ENCODE measurements at places on chromosomes 1 and 21.

GRCh38 chr1:67339623-67340343 is 32.1 kb downstream of the IL12RB2 start:
- DNase-seq, result no peak

- DNase-seq, result no peak
Measured at GRCh38 chr1:117782056-117782455, 147.4 kb downstream of the GDAP2 start.

GRCh38 chr1:196774603-196775002 is at the start of gene CFHR3:
TSS of gene CFHR3 (plus strand) at chr1:196774840. CDS start at chr1:196774887, 47 bp downstream.
- no peak for DNase-seq

DNA sequence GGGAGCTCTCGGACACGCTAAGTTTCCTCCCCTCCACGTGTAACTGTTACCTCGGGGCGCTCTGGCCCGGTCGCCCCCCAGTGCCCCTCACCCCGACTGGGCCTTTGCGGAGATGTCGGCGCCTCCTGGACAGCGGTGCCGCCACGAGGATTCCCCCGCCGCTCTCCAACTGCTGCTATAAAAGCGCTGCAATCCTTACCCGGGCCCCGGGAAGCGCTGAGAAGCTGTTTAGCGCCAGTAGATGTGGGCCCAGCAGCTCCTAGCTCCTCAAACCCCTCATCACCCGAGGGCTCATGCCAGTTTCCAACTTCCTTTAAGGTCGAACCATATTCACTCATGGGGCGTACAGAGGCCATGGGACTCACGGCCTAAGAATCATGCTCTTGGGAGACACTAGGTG is 361 bp upstream of the LMX1A start:
- no peak for DNase-seq

- DNase-seq, result no peak
Measured at GRCh38 chr1:113053344-113054126, 19.5 kb upstream of the LRIG2 start.

DNA sequence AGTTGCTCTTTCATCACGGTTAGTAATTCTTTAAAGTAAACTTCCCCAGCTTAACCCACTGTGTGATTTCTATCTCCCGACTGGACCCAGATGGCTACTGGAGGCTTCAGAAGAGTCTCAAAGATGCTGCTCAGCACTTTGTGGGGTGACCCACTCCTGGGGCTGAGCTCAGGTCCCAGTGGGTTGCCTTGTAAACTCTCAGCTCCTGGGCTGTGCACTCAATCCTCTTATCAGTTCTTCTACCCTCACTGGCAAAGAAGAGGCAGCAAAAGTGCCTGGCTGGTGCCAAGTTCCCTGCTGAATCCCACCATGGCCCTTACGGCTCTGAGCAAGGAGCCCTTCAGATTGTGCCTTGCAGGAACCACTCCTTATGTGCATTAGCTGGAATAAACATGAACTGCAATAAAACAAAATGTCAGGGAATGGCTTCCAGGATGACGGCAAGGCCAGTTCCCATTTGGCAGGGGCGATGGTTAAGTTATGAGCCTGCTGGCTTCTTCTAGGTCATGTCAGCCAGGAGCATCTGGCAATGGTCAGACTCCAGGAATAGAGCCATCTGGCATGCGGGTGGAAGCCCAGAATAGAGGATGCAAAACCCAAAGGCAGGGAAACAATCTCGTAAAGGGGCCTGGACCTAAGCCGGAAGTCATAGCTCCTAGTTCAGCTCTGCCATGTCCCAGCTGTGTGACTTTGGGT is 6.8 kb downstream of the MYOC start:
- no peak for DNase-seq

GRCh38 chr1:70778056-70778762 is 269.4 kb downstream of the PTGER3 start:
- no peak for DNase-seq

DNA sequence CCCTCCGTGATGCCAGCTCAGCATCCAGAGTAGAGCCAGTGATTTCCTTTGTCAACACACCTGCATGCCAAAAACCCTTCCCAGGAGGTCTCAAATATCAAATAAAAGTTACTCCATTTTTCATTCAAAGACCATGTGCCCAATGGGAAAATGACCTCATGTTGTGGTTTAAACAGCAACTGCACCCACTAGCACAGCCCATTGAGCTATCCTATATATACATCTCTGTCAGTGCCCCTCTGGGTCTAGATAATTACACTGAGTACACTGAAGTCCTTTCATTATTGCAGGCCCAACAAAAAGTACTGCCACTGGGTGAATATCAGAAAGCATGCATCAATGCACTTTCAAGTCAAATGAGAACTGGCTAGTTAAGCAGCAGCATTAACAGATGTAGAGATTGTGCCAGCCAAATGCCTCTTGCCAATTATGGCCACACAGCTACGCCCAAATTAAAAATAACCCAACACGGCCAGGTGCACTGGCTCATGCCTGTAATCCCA is 117.7 kb downstream of the SLC45A1 start:
- no peak for DNase-seq

DNA sequence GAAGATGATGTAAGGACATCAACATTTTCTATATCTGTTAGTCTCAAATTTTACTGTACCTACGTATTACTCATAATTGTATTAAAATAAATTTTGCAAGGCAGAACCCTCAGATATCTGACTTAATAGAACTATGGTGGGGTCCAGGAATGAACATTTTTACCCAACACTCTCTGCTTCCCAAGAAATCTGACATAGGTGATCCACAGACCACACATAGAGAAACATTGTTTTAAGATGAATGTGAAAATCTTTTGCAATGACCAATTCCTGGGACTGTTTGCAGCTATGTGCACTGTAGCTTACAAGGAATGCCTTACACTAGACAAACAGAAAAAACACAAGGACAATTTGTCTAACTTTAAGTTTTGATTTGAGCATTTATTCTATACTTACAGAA is 645.6 kb upstream of the ADGRL2 start:
- no peak for DNase-seq

DNA sequence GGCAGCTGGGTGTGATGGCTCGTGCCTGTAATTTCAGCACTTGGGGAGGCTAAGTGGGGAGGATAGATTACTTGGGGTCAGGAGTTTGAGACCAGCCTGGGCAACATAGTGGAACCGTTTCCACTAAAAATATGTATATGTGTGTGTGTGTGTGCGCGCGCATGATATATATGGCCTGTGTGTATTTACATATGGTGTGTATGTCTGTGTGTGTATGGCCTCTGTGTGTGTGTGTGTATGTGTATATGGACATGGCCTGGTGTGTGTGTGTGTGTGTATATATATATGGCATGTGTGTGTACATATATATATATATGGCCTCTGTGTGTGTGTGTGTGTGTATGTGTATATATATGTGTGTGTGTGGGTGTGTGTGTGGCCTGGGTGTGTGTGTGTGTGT is 16.0 kb upstream of the SLC2A7 start:
- no peak for DNase-seq

DNA sequence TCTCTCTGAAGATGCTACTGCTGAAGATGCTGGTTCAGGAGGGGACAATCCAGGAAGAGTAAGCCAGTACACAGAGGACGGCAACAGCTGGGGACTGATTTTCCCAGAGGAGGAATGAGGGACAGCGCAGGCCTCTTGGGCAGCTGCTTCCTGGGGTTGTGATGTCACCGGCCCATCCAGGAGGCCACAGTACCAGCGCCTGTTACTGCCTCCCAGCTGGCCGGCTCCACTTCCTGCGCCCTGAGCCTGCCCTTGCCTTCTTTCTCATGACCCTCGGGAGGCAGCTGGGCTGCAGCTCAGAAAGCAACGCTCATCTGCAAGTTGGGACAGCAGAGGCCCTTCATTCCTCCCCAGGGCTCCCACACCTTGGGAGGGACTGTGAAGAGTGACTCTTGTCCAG is 21.9 kb upstream of the ID3 start:
- DNase-seq, result no peak

- peak; percentile 91 for DNase-seq
Measured at GRCh38 chr1:30379684-30380624, 343.4 kb downstream of the MATN1 start.

DNA sequence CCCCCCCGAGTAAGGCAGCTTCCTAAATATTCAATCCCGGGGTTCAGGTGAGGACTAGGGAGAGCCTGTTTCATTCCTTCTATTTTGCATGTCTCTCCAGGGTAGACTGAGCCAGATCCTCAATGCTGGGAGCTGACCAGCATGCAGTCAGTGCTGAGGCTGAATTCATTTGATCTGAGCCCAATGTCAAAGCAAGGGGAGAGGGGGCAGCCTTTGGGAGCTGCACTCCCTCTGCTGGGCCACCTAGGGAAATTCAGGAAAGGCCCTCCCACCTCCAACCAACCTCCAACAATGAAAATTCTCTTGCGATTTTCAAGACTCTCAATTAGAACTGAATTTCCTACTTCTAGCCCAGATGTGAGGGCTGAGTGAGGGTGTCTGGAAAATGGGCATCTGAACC is 371.2 kb downstream of the NPHP4 start:
- DNase-seq, result no peak

DNA sequence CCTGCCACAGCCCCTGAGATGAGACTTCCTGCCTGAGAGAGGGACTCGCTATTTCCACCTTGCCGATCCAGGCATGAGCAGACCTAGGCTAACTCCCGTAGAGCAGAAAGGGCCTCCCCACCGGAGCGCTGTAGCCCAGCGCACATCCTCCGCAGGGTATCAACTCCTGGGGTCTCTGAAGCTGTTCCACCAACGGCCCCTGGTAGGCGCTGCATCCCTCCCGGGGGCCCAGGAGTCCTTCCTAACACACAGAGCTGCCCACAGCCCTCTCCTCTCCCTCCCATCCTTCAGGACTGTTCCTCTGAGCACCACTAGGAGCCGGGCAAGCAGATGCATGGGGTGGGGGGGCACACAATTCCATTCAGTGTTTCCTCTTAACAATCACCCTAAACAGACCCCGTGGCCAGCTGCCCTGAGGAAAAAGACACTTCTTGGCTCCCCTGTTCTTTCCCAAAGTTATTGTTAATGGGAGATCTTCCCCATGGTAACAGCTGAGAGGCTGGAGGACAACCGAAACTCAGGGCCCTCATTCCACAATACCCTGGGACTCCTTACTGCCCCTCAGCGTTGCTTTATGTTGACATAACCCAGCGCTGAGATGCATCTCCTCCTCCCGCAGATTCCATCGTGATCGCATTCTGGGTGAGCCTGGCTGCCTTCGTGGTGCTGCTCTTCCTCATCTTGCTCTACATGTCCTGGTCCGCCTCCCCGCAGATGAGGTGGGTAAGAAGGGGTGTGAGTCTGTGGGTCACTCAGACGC is 7.5 kb downstream of the MRAP start:
- no peak for DNase-seq

- DNase-seq, result peak; percentile 21
Measured at GRCh38 chr1:241411056-241411775, 54.2 kb upstream of the RGS7 start.

DNA sequence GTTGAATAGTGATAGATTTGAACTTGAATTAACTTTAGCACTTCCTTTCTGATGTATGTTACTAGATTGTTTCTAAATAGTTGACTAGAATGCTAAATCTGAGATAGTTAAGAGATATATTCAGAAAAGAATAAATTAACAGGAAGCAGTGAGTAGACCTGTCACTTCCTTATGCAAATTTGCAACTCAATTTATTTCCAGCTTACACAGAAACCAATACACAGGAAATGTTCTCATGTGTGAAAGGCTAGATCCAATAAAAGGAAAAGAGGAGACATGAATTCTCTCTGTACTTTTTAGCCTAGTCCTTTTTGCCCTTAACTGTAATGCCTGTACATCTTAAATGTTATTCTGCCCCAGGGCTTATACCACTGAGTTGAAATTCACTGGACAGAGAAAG is 522.3 kb downstream of the COL11A1 start:
- no peak for DNase-seq

DNA sequence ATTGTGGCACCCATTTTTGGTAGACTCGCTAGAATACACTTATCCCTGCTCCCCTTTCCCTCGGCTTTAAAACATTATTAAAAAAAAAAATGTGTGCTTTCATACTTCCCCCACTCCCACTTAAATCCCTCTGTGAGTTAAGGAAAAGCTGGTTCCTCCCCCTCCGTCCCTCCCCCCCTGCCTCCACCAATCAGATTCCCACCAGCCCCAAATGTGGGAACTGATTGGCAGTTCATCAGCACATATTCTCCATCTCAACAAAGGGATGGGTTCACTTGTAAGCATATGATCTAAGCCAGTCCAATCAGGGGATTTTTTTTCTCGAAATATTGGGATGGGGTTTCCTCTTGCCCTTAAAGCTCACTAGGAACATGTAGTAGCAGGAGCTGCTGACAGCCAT is 10.8 kb upstream of the FYB2 start:
- no peak for DNase-seq

GRCh38 chr1:188423073-188423472 is 1594.3 kb downstream of the PLA2G4A start:
- DNase-seq, result no peak

DNA sequence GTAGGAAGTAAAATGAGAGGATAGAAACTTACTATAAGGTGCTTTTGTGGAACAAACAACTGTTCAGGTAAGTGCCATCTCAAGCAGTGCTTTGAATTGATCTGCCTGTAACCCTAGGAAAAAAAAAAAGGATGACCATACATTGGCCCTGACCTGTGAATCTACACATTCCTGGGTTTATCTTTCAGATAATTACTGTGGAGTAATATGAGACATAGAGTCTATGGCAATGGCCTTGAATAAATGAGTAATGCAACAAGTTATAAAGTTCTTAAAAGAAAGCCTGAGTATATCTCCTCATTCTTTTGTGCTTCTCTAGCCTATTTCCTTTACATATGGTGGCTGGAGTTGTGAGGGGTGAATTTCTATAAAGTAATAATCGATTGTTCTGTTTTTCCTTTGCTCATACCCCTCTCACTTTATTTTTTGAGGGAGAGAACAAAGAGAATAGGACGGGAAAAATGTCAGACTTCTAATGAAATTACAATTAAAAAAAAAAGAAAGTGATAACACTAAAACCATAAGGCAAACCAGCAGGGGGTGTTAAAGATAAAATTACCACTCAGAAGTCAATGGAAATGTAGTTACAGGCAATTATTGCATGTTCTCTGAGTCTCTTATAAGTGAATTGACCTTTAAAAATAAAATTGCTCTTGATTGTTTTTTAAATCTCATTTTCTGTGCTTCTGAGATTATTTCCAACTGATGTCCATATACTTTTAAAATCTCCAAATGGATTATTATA is 12.4 kb upstream of the ATP1A1 start:
- DNase-seq, result no peak

- DNase-seq, result peak; percentile 92
Measured at GRCh38 chr21:34603002-34603709, 11.8 kb downstream of the RCAN1 start.

DNA sequence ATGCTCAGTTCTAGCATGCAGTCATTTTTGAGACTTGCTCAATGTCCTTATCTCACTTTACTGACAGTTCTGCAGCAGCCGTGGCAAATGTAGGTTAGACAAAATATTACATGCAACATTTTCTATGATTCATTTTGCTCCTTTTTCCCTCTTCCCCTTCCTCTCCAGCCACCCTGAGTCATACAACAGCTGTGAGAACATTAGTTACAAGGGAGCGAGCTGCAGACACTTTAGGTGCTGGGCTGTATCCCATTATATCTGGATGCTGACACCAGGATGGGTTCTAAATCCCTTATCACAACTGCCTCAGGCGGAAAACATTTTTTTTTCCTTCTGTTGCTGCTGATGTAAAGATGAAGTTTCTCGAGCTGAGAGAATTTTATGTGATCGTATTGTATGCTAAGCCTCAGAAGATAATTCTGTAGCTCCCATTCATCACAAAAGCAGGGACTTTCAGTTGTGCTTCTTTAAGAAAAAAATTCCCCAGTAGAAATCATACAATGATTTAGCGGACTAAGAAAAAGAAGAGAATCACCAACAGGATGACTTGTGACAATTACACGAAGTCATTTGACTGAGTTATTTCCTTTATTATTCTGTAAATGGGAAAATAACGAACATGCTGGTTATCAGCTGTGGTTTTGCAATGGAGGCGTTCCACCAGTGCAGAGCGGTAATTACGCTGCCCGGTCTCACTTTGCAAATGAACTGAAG is 345.0 kb downstream of the DISC1 start:
- no peak for DNase-seq
